ENCODE measurements at places on chromosomes 13 and 19.

GRCh38 chr13:97015661-97016350 is 21.5 kb upstream of the OXGR1 start:
- DNase-seq, result peak; percentile 16

DNA sequence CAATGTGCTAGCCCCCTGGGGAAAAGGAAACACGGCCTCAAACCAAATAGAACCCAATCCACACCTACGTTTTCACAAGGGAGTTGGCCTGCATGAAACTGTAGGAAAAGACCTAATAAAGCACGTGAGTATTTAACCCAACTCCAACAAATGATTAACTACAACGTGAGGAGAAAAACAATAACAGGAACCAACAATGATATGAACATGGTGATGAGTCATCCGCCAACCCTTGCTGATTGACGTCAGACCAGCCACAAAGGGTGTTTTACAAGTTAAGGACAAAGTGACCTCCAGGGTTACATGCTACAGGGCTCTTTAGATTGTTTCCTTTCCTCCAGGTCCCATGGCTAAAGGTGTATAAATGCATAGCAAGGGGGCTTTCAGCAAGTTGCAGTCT is 460.5 kb downstream of the COG6 start:
- peak; percentile 9 for DNase-seq

- DNase-seq, result peak; percentile 36
Observed at GRCh38 chr19:8396563-8397203, 6.5 kb downstream of the RAB11B start.

- DNase-seq, result no peak
Observed at GRCh38 chr13:112743451-112744167, 53.8 kb downstream of the ATP11A start.

- no peak for DNase-seq
Observed at GRCh38 chr13:97459215-97459777, 25.3 kb downstream of the RAP2A start.

DNA sequence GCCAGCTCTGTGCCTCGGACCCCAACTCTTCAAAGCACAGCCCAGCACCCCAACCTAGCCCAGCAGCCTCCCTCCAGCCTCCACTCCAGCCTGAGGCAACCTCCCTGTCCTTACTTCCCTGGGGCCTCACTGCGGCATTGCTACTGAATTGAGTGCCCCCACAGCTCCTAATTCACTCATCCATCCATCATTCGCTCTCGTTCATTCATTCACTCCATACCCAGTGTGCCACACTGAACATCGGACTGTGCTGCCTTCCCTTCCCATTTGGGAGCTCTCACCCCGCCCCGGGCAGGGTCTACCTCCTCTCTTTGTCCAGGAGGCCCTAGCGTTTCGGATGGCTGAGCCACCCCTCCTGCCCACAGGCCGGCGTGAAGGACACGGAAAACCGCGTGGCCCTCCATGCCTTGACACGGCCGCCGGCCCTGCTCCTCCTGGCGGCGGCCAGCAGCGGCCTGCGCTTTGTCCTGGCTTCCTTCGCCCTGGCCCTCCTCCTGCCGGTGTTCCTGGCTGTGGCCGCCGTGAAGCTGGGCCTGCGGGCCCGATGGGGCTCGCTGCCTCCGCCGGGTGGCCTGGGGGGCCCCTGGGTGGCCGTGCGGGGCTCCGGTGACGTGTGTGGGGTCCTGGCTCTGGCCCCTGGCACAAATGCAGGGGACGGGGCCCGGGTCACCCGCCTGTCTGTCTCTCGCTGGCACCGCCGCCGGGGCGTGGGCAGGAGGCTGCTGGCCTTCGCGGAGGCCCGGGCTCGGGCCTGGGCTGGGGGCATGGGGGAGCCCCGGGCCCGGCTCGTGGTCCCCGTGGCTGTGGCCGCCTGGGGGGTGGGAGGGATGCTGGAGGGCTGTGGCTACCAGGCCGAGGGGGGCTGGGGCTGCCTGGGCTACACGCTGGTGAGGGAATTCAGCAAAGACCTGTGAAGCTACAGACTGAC is 1.3 kb downstream of the NAT14 start:
- DNase-seq, result no peak

DNA sequence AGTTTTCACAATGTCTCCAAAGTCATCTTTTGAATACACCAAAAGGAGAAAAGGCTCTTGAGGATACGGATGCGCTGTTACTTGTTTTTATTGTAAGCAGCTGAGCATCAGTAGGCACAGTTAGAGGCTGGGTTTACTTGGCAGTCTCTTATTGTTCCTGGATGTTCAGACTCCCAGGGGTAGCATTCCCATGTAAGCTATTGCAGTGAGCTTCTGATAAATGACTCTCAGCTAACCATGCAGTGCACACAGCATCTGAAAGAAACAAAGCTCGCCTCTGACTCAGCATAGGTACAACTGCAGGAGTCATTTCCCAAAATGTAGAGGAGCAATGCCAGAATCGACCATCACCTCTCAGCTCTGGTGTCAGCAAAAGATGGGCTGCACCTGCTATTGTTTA is 84.8 kb downstream of the DCT start:
- DNase-seq, result no peak

DNA sequence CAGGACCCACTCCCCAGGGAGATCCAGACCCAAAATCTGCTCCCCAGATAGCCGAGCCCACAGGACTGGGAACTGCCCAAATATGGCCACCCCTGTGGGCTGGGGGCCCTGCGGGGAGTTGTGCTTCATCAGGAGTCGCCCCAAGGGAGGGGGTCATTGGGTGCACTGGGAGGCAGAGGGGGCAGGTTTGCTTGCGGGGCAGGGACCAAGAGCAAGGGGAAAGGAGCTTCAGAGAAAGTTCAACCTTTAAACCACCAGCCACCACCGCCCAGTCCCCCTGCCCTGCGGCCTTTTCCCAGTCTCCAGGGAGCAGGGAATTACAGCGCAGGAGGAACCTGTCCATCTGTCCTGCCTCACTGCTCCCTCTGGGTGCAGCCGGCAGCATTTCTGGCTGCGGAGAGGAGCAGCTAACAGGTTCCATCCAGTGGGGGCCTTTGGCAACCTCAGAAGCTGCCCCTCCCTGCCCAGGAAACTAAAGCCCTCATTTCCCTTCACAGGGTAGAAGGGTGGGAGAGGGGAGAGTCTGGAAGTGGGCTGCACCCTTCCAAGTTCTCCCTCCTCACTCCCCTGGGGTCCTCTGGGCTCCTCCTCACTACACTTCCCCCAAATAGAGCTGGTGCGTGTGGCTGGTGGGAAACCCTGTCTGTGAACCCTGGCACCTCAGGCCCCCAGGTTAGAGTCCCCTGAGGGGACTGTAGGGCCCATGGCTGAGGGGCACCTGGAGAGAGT is 13.8 kb upstream of the ASF1B start:
- no peak for DNase-seq

DNA sequence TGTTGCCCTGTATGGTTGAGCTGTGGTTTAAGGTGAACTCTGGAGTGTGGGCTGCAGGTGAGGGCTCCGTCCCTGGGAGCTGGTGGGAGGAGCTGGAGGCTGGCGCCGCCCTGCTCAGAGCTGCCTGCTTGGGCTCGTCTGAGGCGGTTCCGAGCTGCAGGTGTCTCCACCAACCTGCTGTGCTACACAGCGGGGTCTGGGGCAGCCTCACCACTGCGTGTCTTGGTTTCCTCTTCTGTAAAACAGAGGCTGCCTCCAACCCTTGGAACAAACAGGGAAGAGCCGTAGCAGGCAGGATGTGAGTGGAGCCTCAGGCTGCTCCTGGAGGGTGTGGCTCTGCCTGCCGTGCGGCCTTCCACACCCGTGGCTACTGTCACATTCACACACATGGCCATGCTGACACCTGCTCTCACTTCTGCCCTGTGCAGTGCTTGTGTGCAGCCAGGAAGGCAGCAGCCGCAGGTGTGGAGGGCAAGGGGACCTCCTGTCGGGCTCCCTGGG is 21.4 kb downstream of the NAXD start:
- DNase-seq, result no peak

DNA sequence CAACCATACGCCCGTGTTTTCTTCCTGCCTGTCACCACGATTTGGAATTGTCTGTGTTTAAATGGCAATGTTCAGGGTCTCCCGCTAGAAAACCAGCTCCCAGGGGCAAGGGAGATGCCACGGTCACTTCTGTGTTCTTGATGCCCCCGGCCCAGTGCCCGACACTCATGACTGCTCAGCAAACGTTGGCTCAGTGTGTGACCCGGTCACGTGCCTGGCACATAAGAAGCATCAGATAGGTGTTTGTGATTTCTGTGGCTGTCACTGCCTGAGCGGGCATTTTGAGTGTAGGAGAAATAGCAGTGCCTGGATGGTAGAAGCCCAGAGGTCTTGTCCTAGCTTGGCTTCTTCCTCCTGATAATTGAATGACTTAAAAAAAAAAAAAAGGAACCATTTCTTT is 15.5 kb downstream of the HDGFL2 start:
- DNase-seq, result no peak

- DNase-seq, result peak; percentile 57
Observed at GRCh38 chr13:98482476-98483444, 94.1 kb downstream of the STK24 start.

DNA sequence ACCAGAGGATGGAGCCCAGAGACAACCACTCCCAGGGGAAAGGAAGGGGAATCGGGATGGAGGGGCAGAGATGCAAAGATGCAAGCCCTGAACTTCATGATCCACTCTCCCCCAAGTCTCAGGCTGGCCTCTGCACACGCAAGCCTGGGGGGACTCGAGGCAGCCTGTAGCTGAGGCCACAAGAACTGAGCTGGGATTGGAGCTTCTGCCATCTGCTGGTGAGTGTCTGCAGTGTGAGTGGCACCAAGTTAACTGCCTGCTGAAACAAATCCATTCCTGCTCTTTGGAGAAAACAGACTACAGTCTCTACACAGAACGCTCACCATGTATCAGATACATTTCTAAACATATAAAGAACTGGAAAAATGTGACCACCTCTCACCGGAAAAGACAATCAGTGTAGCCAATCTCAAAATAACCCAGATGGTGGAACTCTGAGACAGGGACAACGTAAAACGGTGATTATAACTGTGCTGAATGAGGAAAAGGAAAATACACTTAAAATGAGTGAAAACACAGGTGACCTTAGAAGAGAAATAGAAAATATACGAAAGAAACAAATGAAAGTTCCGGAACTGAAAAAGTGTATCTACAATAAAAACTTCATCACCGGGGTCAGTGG is 62.1 kb downstream of the KLF2 start:
- peak; percentile 48 for DNase-seq

GRCh38 chr13:114154476-114154875 is 22.1 kb upstream of the RASA3 start:
- DNase-seq, result no peak

DNA sequence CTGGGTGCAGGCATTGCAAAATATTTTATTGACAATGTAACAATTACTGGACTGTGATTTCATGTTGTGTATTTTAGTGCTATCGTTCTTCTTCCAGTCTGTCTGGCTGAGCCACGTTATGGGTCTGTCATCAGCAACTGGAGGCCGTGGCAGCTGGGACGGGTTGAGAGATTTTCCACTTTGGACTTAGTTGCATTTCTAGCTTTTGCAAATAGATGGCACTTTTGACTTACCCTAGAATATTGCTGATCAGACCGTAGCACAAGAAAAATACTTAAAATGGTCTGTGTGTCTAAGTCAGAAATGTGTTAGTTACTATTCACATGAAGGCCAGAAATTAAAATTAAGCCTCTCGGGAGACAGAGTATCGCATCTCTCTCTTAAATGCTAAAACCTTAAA is 211.1 kb downstream of the TEX29 start:
- DNase-seq, result no peak
